ENCODE measurements at places on chromosomes 7 and 10.

DNA sequence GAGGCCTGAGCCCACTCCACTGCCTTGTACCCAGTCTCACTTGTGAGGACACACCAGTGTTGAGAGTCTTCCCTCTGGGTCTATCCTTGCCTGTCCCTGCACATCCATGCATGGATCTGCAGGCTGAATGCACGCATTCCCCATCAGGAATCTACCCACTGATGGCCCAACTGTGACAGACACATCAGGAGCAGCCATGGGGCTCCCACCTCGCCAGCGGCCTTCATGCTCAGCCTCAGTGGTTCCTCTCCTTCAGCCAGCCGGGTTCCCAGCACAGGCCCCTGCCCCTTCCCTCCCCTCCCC lies 21.3 kb downstream of the ANTXRL start:
- no peak for DNase-seq

- DNase-seq, result no peak
Measured at GRCh38 chr7:154767142-154767541, 235.8 kb downstream of the PAXIP1 start.

DNA sequence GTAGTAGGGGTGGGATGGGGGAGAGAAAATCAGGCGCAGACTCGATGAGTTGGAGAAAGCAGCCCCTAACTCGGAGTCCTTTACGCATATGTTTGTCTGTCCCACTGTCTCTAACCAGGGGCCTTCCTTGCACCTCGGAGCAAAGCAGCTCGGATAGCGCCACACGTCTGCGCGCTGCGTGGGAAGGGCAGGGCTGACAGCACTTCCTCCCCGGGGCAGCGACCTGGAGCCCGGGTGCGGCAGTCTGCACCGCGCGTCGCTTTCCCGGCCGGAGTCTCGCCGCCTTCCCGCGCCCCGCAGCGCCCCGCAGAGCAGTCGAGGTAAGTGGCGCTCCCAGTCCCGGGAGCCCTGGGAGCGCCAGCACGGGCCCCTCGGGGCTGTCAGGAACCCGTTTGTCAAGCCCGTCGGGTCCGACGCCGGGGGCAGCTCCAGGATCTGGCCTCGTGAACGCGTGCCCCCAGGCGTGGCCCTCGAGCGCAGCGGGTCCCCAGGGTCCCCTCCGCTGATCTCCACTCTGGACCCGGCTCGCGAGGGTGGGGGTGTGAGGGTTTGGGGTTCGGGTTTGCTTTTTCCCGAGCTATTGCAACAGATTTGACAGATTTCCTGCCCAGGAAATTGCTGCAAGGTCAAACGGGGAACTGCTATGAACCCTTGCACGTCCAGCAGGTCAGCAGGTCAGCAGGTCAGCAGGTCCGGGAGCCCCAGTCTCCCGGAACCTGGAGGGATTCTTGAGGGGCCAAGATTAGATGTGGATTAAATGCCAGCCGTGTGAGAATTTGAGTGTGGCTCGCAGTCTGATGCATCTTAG lies 597 bp downstream of the APBB1IP start:
- no peak for DNase-seq

- DNase-seq, result no peak
Measured at GRCh38 chr10:22986771-22987542, 59.1 kb downstream of the ARMC3 start.

GRCh38 chr7:150375662-150376521 lies 3.2 kb upstream of the ZNF775 start:
- no peak for DNase-seq

DNA sequence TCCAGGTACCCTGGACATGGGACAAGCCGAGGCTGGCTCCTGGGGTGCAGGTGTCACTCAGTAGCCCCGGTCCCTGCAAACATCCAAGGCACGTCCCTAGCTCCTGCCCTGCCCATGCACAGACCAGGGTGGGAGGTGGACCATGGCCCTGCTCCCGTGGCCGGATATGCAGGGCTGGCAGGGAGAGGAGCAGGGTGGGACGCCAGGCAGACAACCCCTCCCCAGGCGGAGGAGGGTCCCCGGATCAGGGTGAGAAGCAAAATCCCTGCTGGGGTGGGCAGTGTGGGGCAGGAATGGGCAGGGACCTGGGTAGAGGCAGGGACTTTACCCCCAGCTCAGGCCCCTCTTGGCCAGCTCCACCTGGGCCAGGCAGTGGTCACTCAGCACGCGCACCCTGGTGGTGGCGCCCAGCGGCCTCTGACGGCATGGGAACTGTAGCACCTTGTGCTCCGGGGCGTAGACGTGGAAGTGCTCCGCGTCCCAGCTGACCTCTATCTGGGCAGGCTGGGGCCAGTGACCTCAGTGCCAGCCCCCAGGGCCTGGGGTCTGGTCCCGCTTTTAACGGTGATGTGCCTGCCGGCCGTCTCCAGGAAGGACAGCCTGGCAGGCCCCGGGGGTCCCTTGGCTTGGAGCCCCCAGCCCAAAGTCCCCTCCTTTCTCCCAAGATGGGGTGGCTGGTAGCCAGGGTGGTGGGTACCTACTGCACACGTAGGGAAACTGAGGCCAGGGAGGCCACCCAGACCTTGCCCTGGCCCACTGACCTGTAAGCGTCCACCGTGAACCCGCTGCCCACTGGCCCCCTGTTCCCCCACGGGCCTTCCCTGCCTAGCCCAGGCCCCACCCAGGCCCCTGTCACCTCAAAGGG lies 1.2 kb downstream of the GRIFIN start:
- no peak for DNase-seq

GRCh38 chr7:115070311-115070710 lies 148.4 kb downstream of the MDFIC start:
- no peak for DNase-seq

GRCh38 chr7:129635300-129636029 lies 23.9 kb downstream of the NRF1 start:
- peak; percentile 38 for DNase-seq

DNA sequence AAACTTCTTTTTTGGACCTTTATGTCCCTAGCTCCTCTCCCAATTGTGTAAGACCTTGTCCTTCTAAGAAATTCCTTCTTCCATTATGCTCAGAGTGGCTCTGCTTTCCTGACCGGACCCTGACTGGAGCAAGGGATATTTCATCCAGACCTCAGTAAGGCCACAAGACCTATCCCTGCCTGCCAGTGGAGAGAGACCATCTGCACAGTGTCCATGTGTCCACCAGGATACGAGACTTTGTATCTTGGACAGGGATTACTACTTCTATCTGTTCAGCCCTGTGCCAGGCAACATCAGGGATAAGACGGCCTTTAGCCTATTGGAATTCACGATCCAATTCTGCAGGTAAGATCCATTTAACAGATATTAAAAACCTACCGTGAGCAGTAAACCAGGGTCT lies 7.2 kb upstream of the ATOH7 start:
- no peak for DNase-seq

- DNase-seq, result no peak
Measured at GRCh38 chr7:137983323-137984008, 18.4 kb downstream of the CREB3L2 start.

GRCh38 chr10:2137549-2138174 lies 400.3 kb upstream of the ADARB2 start:
- peak; percentile 15 for DNase-seq

GRCh38 chr10:126158133-126158892 lies 230.0 kb downstream of the ADAM12 start:
- DNase-seq, result no peak

DNA sequence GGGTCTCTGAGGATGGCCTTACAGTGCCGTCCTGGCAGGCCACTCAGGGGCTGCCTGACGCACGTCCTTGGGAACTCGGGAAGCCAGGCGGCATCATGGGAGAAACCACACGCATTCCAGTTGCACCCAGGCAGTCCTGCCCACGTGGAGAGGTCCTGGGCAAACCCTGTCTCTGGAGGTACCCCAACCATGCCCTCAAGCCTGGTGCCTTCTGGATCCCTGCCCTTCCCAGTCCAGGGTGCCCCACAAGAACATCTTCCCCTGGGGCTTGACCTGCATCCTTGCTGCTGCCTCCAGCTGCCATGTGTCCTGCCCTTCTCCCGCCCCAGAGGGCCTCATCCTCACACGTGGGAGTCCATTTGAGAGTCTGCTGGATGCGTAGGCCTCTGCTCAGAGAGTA lies 200.3 kb upstream of the PPP2R2D start:
- DNase-seq, result no peak

GRCh38 chr10:3426190-3426845 lies 253.7 kb upstream of the PITRM1 start:
- DNase-seq, result no peak

GRCh38 chr10:55287346-55287745 lies 486.3 kb upstream of the PCDH15 start:
- DNase-seq, result no peak

GRCh38 chr10:26835025-26835424 lies 25.7 kb downstream of the ABI1 start:
- no peak for DNase-seq
